Suppressor macrophage treated with lipopolysaccharide for 4 hours (primary cell): ENCODE measurements at places on chromosomes 6 and 20.

DNA sequence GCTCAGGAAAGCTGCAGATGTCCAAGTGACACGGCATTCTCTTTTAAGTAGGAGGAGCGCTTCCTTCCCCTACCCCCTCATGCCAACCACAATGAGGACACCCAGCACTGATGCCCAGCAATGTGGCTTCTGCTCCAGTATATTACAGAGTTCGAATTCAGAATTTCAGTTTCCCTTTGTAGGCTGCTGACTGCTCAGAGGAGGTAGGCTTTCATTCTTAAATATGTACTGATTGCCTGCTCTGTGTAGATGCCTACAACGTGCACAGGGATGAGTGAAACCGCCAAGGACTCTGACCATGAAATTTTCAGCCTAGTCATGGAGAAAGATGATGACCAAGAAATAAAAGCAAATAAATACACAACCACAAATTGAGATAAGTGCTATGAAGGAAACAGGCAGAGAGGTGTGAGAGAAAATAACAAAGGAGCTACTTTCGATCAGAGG lies 50.9 kb upstream of the TNFAIP3 start:
- peak; percentile 93 for DNase-seq

GRCh38 chr6:167396068-167396658 lies 71.3 kb downstream of the TTLL2 start:
- no peak for DNase-seq

DNA sequence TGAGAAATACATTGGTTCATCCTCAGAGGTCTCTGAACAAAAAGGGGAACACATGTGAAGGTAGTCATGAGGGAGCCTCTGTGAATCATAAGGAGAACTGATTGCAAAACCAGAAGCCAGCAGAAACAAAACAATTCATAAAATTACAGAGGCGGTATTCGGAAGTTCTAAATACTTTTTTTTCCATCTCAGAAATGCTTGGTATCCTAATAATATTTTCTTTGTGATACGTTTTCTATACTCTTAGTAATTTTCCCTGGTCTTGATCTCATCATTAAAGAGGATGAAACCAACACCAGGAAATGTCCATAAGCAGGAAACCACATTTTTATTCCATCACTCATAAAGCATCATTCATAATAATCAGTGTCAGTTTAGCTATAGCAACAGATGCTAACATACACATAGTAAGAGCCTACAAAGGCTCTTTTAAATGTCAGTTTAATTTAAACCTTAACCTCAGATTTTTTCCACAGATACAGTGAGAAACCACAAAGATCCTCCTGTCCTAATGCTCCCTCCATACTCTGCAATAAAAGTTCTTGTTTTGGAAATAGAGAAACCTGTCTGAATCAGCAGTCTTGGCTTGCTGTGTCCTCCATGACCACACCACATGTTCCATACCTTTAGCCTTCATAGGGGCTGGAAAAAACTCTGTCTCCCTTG lies 29.2 kb downstream of the SGK1 start:
- peak; percentile 92 for DNase-seq

DNA sequence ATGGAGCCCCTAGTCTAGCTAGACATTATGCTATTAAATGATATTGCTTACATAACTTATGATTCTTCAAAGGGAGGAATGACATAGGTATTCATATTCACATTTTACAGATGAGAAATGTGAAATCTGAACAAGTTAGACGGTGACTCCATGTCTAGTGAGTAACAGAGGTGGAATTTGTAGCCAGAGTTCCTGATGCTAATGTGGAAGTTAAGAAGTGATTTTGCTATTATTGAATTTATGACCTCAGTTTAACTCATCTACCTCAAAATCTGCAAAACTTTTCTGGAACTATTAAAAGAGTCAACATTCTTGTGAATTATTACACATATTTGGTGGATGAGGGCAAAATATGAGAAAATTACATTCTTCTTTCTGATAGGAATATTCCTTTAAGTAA lies 347.6 kb upstream of the MMS22L start:
- no peak for DNase-seq

DNA sequence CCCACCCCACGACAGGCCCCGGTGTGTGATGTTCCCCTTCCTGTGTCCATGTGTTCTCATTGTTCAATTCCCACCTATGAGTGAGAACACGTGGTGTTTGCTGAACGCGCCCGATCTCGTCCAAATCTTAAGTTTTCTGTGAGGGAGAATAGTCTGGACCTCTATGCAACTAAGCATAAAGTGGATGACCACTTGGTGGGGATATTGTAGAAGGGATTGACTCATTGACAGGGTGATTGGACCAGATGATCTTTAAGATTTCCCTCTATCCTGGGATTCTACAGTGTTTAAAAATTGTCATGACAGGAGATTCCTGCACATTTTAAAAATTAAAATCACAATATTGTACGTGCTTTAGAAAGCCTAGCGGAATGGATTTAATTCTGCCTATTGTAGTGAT lies 141.3 kb downstream of the TRMT11 start:
- DNase-seq = no peak

GRCh38 chr20:38722683-38723016 lies 1.6 kb upstream of the SLC32A1 start:
- no peak for DNase-seq

GRCh38 chr6:131949620-131949908 lies 1.6 kb downstream of the CCN2 start:
- no peak for DNase-seq

DNA sequence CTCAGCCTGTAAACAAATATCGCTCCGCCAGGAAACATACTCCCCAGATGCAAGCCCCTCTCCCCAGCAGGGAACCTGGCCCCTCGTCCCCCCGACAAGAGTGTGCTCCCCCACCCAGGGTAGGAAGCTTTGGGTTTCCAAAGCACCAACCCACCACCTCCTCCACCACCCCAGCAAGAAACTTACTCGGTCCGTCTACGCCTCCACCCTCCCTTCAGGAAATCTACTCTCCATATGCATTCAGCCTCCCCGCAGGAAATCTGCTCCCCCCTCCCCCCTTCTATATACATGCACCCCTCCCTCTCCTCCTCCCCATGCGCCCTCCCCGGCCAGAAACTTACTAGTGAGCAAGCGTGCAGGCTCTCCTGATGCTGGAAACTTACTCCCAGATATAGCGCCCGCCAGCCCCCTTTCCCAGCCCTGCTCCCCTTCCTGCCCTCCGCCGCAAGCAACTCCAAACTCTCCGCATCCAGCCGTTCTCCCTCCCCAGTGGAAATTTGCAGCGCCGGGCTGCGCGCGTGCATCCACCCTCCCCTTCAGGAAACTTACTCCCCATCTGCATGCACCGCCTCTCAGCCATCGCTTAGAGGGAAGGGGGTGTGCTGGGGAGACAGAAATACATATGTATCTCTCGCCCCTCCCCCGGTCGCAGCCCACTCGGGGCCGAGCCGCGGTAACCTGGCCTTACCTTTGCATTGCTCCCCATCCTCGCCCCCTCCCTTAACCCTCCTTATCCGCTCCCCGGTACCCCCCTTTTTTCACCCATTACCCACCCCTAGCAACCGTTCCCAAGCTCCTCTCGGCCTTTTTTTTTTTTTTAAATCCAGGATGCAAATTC lies at the start of gene TRERF1:
TRERF1 (minus strand) TSS at position 594 of the 838 bp plus-strand sequence. CDS start 182,336 bp downstream, outside the sequence.
- peak; percentile 40 for DNase-seq
